ENCODE measurements at places on chromosomes 3 and 15. TPM values are rescaled to one million over a fixed set of nuclear protein-coding genes. Genes with fewer than 3 reads are reported as not detected.

The TRMT10C gene
- 52.6 TPM for total RNA-seq

DNA sequence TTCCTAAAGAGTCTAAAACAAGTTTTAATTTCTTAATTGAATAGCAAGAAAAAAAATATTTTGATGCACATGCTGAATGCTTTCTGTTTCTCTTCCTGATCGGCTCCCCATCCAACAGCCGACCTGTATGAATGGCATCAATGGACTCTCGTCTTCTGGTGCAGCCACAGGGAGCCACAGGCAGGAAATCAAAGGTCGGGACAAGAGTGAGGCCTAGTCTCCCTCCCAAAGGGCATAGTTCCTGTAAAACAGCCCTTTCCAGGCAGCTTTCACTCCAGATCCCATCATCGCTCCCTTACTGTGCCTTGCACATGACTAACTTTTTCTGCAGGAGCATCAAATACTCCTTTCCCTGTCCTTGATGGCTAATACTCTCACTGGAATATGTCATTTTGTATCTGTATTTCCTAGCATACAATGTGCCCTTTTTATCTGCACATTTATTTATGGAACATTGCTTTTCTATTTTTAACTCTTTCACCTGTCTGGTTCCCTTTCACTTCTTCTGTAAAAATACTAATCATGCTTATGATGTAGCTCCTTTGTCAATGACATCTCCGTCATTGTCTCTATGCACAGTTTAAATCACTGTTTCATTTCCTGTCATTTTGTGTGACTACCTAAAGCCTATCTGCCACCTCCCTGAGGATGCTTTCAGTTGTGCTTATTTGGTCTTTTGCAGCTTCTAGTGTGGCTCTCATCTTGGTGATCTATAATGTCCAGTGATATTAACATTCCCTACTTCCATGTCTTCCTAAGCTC, 326.2 kb downstream of the CTNNB1 start:
- no peak for DNase-seq

DNA sequence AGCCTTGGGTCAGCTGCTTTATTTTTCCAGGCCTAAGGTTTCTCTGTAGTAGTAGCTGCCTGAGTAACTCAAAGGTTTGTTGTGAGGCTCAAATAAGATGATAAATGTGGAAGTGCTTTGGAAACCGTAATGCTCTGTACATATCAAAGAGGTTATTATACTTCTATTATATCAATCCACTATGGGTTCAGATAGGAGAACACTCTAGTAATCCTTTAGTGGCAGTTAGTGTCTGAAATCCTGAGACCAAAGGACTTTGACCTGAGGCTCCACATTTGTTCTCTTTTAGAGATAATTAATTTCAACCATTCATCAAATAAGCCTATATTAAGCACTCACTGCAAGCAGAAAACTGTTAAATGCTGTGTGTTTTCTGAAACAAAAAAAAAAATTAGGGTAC, 128.6 kb upstream of the BCL6 start:
- no peak for DNase-seq

GRCh38 chr3:57840473-57840872, 84.4 kb downstream of the SLMAP start:
- no peak for DNase-seq

- DNase-seq, result no peak
Observed at GRCh38 chr15:64697911-64698369, 77.4 kb downstream of the RBPMS2 start.
